ENCODE measurements at places on chromosomes 11 and 22. TPM values are rescaled to one million over a fixed set of nuclear protein-coding genes. Genes with fewer than 3 reads are reported as not detected.

DNA sequence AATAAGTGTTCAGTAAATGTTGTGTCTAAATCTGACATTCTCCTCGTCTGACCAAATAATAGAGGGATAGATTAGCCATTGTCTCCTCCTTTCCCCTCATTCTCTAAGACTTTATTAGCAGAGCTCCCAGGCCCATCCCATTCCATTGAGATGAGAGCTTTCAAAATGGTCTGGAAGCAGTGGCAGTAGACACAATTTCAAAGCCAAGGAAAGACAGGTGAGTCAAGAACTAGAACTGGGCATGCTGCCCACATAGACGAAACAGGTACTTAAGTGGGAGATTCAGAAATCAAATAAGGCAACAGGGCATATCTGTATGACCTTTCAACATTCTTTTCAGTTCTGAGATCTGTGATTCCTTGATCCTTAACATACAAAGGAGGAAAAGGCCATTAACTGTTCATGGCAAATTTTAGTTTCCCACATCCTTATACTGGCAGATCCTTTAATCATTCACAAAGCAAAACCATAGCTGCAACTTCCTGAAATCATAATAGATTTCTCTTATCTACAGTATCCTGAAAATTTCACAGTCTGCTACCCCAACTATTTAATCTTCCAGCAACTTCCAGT lies 96.6 kb upstream of the KCNA4 start:
- DNase-seq: no peak

- no peak for DNase-seq
Measured at GRCh38 chr22:50112151-50113118, 22.6 kb downstream of the MOV10L1 start.

DNA sequence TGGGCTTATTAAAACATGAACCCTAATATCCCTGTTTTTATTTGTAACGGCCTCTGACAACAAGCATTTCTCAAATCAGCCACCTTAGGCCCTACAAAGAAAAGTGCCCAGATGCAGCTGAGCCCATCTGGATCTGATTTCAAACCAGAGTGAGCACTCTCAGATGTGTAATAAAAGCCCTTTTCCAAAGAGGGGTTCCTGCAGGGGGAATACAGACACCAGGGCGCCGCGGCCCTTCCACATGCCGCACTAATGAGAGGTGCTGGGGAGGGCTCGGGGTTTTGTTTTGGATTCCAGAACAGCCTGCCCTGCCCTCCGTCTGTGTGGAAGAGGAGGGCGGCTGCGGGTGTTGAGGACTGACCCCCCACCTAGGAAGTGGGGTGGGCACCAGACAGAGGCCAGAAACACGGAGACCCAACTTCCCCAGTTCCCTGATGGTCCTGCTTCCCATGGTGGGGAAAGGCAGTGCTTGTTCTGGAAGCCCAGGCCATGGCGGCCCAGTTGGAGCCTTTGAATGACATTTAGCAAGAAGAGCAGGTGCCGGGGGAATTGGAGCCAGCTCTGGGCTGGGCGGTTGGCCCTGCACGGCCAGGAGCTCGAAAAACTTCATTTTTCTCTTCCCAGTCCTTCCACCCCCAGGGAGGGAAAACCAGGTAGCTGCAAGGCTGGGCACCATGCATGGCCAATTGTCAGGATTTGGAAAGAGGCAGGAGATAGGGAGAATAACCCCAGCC lies 63.7 kb downstream of the MACROD1 start:
- no peak for DNase-seq

DNA sequence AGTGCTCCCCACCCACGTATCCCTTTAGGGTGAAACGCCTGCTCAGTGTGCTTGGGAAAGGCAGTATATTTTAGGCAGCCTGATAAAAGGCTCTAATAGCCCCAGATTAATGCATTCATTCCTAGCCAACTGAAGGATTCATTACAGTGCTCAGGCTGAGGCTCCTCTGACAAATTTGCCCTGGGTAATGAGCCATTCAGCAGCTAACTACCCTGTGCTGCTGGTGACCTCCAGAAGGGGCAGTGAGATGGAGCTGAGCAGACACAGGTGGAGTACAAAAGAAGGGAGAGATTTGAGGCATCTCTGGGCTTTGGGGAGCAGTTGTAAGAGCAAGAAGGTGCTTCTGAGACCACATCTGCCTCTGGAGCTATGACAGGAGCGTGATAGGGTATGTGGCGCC lies 817.0 kb downstream of the NTM start:
- no peak for DNase-seq

GRCh38 chr22:17162731-17163130 lies 3.7 kb upstream of the HDHD5 start:
- DNase-seq: no peak

- no peak for DNase-seq
Measured at GRCh38 chr11:33867996-33868646, 23.8 kb downstream of the LMO2 start.

The TRIM51 gene
- not detected for total RNA-seq

DNA sequence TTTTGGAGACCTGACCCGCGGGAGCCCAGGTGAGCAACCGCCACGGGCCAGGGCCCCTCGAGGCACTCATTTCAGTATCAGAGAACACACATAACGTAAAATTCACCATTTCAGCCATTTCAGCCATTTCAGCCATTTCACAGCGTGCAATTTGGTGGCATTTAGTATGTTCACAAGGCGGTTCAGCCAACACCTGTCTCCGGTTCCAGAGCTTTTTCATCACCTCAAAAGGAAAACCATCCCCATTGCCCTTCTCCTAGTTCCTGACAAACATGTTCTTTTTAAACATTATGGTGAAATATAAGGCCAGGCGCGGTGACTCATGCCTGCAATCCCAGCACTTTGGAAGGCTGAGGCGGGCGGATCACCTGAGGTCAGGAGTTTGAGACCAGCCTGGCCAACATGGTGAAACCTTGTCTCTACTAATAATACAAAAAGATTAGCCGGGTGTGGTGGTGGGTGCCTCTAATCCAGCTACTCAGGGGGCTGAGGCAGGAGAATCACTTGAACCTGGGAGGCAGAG lies 119.3 kb downstream of the KCNQ1 start:
- no peak for DNase-seq

GRCh38 chr11:115164774-115165173 lies 339.4 kb downstream of the CADM1 start:
- DNase-seq: no peak

DNA sequence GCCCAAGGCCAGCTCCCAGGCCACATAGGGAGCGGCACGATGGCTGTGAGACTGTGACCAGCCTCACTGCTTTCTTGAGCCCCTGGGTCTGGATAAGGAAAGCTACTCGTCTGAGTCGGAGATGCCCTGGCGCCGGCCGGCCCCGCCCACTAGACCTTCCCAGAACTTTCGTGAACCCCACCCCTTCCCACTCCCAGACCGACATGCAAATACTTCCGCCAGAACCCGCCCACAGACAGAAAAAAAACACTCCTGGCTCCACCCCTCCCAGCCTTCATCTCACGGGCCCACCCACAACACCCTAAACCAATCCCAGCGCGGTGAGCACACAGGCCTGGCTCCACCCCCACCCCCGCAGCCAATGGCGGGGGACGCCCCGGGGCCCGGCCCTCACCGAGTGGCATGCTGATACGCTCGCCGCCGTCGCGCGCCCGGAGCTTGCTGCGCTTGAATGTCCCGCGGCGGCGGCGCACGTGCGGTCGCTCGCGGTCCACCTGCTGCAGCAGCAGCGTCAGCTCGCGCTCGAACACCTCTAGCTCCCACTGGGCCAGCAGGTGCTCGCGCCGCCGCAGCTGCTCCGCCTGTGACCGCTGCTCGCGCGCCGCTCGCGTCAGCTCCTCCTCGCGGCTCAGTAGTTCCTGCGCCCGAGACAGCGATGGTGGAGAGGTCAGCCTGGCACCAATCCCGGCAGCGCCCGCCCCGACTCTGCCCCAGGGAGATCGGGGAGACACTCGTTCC lies 7.0 kb downstream of the MAP3K11 start:
- DNase-seq: peak; percentile 49

DNA sequence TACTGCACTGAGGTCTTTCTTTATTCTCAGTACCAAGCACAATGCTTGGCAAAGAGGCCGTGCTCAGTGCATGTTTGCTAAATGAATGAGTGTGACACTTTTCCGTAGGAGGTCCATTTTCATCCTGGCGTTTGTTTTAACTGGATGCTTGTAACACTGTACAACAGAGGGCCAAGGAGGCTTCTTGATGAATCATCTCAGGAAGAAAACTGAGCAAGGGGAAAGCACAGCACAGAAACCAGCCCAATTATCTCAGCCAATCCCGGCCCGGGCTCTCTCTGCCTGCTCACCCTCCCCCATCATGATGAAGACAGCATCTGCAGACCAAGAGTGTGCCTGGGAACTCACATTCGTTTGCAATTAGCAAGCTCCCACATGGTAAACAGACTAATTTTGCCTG lies 570.3 kb downstream of the OPCML start:
- no peak for DNase-seq

- DNase-seq: no peak
Measured at GRCh38 chr11:64339754-64340408, at the start of gene CCDC88B. CCDC88B (plus strand) TSS chr11:64340204; CDS start chr11:64340267, 63 bp downstream.

DNA sequence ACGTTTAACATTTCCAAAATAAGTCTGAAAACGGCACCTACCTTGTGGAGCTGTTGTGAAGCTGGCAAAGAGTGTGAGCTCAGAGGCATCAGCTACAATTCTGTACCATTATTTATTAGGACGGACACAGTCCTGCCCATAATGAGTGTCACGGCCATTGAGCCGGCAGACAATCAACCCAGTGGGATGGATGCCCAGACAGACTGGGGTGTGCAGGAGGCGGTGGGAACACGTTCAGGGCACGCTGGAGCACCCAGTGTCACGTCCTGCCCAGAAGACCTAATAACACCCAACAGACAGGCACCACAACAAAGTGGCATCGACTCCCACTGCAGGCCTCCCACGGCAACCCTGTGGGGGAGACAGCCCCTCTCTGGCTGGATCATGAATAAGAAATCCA lies 34.5 kb downstream of the TPST2 start:
- DNase-seq: no peak

The NLRP6 gene
- total RNA-seq: not detected

The LDHAL6A gene
- not detected for total RNA-seq

GRCh38 chr11:45576461-45577215 lies 88.8 kb downstream of the CHST1 start:
- no peak for DNase-seq

DNA sequence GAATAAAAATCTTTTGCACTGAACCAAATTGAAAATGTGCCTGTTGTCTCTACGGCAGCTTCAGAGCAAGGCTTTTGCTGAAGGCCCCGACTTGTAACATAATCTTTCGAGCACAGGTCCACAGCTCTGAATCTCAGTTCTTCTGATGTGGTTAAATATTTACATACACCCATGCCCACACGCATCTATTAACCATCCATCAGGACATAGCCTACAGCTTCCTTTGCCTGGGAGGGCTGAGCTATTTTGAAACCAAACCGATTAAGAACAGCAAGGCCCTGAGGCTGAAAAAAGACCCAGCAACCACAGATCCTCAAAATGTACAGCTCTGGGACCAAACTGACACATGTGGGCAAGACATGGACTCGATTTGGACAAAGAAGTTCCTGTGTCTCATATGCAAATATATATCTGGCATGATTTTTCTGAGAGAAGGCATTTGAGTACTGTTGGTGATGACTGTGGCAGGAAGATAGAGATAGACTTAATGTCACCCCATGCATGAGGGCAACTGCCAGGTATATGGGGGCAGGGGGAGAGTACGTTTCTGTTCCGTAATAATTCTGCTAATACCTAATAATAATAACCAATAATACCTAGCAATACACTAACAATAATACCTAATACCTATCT lies 322.7 kb upstream of the PLET1 start:
- no peak for DNase-seq

The SYT9 gene
- not detected for total RNA-seq

The DDX17 gene
- 142 TPM for total RNA-seq

DNA sequence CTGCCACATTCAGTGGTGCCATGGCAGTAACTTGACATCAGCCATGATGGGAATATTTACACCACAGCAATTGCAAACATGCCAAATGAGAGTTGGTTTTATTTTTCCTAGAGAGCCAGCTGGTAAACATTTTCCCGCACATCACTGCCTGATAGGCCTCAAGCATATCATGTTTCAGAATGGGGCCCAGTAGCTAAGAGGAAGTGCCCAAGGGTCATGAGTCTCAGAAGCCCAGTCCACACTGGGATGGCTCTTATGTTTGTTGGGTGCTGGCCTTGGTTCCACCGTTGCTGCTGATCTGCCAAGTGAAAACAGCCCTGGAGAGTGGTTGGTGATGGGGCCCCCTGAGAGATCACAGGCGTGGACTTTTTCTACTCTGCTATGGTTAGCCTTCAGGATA lies 64.3 kb upstream of the NAV2 start:
- no peak for DNase-seq

The SLCO2B1 gene
- total RNA-seq: not detected

The CHRNA10 gene
- 0.30 TPM for total RNA-seq

The DDI1 gene
- not detected for total RNA-seq

DNA sequence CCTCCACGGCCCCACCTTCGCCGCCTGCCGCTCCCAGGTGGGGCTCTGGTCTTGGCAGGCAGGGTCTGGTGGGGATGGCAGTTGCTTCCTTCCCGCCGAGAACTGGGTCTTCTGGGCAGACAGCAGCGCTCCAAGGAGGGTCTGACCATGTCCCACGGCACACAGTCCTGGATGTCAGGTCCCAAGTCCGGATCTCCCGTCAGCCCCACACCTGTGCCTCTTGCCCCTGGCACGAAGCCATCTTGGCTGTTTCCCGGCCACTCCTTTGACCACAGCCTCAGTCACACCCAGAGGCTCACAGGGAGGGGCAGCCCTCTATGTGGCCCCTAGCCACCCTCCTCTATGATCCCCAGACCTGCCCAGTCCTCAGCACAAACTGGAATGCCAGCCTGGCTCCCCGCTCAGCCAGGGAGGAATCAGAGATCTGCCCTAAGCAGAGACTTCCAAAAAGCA lies 14.3 kb downstream of the MUC5B start:
- DNase-seq: no peak

DNA sequence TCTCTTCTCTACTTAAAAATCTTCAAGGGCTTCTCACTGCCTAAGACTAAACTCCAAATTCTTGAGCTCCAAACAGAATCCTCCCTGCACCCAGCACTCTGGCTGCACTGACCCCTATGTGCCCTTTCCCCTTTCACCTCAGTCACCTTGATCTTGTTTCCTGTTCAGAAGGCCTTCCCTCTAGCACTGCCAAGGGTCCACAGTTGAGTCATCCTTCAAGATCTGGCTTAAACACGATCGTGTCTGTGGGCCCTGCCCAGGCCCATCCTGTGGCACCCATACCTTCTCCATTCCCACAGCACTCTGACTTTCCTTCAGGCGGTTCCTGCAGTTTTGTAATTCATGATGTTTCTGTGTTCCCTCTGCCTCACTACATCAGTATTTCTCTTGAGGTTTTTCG lies 129.2 kb downstream of the ARL14EP start:
- DNase-seq: no peak

The AGBL2 gene
- 0.49 TPM for total RNA-seq

The BRD1 gene
- total RNA-seq: 16.7 TPM

- DNase-seq: no peak
Measured at GRCh38 chr11:108241330-108242037, 18.6 kb downstream of the ATM start.

- no peak for DNase-seq
Measured at GRCh38 chr11:104091281-104092096, 55.0 kb downstream of the DDI1 start.

DNA sequence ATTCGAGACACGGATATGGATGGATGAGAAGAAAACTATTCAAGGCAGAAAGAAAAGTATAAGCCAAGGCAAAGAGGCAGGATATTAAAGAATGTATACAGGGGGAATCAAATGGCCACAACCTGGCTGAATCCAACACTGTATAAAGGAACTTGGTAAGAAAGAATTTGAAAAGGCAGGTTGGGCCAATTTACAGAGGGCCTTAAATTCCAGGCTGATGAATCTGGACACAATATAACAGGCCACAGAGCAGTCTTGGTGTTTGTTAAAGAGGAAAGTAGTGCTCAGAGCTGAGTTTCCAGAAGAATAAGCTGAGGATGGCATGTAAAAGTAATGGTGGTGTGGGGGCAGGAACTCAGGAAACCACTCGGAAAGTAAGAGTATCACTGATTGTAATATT lies 72.3 kb upstream of the POU2AF2 start:
- no peak for DNase-seq
